ENCODE measurements at places on chromosomes 1 and 21. TPM values are rescaled to one million over a fixed set of nuclear protein-coding genes. Genes with fewer than 3 reads are reported as not detected.

Gene AKR7A3
- 1.5 TPM for total RNA-seq

Gene PRRC2C
- total RNA-seq, result 216 TPM

Gene RIIAD1
- not detected for total RNA-seq

Gene CD101
- total RNA-seq, result 9.3 TPM

Gene CFHR4
- 0.32 TPM for total RNA-seq

Gene NKAIN1
- not detected for total RNA-seq

Gene DNAJC28
- 4.6 TPM for total RNA-seq

Gene LAMC1
- total RNA-seq, result 37.0 TPM

Gene ETV3L
- total RNA-seq, result not detected

Gene LCE2A
- total RNA-seq, result not detected

Gene HSD3B2
- total RNA-seq, result not detected

DNA sequence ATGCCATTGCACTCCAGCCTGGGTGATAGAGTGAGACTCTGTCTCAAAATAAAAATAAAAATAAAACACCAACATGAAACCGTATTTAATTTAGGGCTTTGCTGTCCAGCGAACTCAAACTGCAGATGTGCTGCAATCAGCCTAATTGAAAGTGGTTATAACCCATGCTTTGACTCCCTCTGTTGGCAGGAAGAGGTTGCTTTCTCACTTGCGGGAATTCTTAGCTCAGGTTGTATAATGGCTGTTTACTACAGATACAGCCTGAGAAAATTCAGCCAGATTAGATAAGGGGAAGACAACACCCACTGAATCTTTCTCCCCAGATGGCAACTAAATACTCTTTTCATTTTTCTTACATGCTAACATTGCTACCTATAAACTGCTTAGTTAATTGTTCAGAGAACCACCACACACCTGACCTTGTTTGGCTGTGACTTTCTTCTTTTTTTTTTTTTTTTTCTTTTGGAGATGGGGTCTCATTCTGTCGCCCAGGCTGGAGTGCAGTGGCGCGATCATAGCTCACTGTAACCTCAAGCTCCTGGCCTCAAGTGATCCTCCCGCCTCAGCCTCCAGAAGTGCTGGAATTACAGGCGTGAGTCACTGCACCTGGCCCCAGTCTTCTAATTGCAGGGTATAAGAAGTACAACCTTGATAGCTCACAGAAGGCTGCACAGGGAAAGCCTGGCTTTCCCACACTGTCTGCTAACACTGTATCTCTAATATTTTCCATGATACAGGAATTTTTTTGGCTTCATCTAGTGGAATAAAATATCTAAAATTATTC lies 34.6 kb downstream of the DNTTIP2 start:
- DNase-seq, result no peak

DNA sequence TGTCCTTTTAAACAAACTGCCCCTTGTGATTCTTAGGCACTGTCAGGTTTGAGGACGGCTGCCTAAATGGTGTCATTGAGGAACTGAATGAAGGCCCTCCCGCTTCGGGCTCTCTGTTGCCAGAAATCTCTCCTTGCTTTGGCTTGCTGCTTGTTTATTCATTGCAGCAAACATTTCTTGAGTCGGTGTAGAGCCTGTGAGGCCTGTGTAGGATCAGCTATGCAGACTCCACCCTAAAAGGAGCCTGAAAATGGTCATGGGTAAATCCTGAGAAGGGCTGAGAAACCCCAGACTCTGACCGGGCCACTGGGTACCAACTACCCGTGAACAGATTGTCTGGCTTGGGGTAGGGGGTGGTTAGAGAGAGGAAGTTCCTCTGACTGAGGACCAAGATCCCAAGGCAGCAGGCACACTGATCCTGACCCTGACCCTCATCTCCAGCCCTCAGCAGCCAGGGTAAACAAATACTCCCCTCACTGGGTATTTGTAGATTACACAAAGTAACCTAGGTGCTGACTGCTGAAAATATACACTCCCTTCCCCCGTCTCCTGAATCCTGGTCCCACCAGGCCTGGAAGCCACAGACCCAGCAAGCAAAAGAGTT lies 3.1 kb downstream of the IL6R start:
- no peak for DNase-seq

DNA sequence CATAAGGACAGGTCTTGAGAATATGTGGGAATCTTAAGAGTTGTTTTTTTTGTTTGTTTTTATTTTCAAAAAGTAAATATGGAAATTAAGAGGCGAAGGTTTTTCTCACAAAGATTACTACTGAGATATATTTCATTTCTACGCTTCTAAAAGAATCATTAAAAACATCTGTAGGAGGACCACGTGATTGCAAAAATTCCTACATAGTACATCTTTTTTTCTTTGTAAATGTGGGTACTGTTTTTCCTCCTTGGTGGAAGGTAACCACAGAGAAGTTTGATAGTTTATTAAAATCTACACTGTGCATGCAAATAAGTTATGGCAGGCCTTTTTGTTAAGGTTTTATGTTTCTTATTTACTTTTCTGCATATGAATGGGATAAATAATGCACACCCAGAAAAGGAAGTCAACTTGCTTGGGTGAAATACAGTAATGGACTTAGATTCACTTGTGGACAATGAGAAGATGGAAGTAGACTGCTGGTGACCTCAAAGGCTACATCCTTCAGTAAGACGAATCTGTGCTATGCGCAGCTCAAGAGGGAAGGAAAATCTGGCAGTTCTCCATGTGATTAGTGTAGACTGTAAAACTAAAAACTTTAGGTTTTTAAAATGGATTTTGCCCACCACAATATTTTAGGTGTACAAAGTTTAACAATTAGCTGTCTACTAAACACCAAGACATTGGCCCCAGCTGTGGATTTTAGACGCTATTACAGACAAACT lies 2.0 kb downstream of the AK5 start:
- DNase-seq, result no peak

DNA sequence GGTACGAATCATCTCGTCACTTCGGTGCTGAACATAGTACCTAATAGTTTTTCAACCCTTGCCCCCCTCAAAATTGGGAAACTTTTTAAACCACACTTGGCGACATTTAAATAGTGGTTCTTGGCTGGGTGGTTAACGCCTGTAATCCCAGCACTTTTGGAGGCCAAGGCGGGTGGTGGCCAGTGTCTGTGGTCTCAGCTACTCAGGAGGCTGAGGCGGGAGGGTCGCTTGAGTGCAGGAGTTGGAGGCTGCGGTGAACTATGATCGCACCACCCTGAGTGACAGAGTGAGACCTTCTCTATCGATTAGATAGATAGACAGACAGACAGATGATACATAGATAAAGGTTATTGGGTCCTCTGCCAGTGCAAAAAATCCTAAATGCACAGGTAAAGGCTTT lies 55.5 kb upstream of the RASAL2 start:
- DNase-seq, result no peak

GRCh38 chr1:119974013-119974412 lies 77.7 kb upstream of the ADAM30 start:
- no peak for DNase-seq

- DNase-seq, result no peak
Observed at GRCh38 chr1:182071924-182072323, 10.4 kb upstream of the ZNF648 start.

- DNase-seq, result no peak
Observed at GRCh38 chr1:49111931-49112330, 335.2 kb upstream of the BEND5 start.

- peak; percentile 92 for DNase-seq
Observed at GRCh38 chr1:234978397-234979295, 150.0 kb downstream of the TOMM20 start.

DNA sequence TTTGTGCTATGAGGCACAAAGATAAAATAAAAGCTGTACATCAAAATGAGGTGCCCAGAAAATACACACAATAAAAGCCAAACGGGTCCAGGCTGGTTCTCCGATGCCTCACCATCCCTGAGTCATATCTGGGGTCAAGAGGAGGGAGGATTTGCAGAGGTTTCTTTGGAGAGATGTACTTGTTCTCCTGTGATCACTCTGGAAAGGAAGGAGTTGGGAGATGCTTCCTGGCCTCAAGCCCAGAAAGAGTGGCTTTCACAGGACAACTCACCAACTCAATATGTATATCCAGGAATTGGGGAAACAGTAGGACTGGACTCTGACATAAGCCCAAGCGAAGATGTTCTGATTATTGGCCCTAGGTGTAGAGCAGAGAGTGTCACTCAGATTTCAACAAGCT lies 51.9 kb downstream of the DIPK1A start:
- DNase-seq, result no peak

DNA sequence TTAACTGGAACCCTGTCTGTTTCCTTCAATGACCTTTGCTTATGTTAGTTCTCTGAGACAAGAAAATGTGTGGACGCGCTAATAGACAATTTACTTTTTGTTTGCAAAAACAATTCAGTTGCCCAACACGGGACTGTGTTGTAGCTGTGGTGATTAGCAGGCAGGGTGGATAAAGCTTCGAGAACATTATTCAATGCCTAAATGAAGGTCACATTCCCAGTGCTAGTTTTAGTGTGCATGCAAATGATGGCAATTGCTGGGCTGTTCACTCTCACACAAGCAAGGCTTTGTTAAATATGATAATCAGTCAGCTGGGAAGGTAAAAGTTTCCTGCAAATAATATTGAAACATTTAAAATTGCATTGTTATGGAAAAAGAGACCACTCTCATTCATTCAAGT lies 188.4 kb downstream of the BACH1 start:
- DNase-seq, result no peak

DNA sequence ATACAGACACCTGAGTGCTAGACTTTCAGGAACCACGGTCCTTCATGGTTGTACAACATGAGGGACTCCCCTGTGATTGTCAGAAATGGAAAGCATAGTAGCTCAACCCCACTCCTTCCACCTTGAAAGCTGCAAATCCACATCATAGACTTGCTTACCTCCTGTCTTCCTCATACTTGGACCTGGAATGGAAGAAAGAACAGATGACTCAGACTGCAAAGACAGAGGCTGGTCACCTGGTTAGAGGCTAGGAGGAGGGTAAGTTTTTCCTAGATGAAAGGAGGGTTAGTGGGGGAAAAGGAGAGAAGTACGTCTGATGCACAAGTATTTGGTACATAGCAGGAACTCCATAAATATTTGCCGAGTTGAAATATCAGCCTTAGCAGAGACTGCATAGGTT lies 37.2 kb downstream of the LRRC71 start:
- no peak for DNase-seq

DNA sequence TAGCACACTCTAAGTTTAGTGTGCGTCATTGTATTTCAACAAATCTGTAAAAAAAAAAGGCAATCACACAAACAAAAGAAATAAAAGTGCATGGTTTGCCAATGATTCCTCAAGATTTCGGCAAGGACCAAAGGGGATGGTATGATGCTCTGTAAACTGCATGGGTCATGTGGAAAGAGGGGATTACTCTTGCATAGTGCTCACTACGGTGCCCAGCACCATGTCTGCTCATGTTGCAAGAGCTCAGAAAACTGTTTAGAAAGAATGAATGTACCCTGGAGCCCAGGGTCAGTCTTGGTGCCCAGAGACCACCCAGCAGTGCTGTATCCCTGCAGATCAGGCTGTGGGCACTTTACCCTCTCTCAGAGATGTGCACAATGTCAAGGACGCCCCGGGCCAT lies 3.6 kb upstream of the KCNA10 start:
- DNase-seq, result peak; percentile 45

GRCh38 chr1:111967886-111968285 lies 21.6 kb downstream of the KCND3 start:
- DNase-seq, result peak; percentile 24

DNA sequence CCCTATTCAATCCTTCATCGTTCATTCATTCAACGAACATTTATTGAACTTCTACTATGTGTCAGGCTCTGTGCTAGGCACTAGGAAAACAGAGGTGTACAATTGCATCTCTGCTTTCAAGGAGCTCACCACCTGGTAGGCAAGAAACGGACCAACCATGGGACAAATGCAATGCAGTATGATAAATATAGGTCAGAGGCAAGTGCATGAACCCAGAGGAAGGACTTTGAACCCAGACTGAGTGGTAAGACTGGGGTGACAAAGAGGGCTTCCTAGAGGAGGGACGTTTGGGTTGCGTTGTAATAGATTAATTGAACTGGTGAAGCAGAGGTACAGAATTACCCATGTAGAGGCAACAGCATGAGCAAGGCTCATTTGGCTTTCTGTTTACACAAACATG lies 16.4 kb downstream of the CD2 start:
- DNase-seq, result no peak

DNA sequence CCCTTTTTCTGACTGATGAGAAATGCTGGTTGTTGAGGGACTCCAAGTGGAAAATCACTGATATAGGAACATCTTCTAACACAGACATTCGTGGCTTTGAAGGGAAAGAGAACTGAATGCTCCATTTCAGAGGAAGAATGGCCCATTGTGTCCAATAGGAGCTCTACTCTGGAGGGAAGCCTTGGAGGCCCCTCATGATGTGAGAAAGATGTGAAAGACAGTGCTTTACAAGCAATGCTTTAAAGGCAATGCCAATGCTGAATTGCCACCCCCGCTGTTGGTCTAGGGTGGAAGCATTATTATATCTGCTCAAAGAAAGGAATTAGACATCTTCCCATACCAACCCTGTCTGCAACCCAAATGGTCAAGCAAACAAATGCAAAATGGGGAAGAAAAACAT lies 13.7 kb downstream of the NMNAT2 start:
- no peak for DNase-seq

DNA sequence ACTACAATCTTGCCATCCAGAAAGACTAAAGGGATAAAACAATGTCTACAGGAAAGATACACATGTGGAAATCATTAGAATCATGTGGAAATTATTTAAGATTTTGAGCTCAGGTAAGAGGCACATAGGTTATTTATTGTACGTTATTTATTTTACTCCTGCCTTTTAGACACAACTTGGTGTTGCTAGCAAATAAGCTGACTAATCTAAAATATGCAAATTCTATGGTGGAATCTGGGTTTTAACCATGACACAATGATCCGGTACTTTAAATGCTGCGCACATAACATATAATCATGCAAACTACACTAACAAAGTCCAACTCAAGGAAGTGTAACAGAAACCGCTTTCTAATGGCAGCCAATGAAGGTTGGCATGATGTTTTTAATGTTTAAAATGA lies 112.5 kb downstream of the IFI44 start:
- no peak for DNase-seq

DNA sequence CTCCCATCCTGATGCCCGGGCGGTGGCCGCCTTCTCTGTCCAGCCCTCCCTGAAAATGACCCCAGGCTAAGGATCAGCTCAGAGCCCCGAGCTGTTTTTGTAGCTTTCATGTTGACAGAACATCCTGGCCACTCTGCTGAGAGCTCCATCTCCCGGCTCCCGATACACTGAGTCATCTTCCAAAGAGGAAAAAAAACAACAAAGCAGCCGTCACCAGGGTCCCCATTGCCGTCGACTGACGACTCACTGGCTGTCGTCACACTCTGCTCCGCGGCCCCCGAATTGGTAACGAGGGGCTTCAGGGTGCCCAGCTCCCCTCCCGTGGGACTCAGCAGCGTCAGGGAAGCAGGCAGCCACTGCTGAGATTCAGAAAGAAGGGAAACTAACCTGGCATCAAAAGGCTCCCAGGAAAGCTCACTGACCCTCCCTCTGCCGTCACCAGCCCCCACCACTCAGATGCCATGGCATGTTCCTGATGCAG lies 67.2 kb downstream of the CD46 start:
- no peak for DNase-seq

GRCh38 chr1:175129997-175130648 lies 62.5 kb downstream of the KIAA0040 start:
- no peak for DNase-seq

All from spleen (tissue), 13 donors.